ENCODE measurements at places on chromosomes 1 and 21.

DNA sequence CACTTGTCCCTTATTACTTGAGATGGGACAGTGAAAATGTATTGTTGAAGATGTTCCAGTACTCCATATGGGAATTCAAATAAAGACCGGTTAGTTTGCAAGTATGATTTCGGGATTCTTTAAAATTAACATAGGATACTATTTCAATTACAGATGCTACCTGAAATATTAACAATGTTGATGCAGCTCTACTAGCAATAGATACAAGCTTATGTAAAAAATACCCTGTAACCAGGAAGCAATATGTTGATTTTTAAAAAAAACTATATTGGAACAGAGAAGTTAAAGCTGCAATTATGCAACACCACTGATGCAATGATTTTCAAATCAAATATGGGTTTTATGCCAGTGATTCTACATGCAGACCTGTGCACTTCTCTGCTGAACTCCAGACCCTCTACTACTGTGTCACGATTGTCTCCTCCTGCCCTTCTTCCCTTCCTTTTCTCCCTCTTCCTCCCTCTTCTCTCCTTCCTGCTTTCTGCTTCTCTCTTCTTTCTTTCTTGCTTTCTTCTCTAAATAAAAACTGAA lies 179.2 kb downstream of the ATP6V1G3 start:
- DNase-seq = no peak

DNA sequence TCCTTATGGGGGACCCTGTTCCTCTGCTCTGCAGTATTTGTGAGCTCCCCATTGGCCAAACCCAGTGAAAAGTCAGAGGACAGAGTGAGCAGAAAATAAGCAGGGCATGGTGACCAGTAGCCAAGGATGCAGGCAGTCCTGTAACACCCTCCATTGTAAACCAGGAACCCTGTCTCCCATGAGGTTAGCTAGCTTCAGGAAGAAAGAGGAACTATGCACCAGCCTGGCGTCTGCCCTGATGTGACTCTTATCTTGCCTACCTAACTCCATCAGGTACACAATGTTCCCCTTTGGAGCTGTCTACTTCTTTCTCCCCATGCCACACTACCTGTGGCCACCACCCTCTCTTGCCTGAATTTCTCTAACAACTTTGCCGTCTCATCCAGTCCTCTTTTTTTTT lies 119.2 kb downstream of the LRIG2 start:
- no peak for DNase-seq

DNA sequence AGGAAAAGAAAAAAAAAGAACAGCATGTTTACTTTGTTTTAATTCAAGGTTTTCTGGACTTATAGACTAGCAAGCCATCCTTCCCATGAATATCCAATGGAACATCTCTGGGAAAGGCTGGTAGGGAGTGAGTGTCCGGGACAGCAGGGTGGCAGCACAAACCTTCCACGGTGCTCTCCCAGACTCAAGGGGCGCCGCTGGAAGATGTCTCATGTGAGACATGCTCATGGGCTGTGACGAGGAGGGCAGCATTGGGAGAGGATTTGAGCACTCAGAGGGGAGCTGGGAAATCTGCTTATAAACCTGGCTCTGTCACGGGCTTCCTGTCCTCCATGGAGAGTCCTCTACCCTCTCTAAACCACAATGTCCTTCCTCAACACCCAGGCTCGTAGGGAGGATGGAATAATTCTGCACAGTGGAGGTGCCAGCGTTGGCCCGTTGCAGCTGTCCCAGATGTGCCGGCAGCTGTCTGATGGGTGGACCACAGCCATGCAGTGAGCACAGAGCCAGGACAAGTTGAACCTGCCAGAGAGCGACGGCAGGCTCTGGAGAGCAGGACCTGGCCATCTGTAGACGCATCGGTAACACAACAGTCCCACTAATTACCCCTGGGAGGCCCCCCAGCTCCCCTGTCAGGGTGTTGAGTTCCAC lies 100.1 kb upstream of the IGSF21 start:
- no peak for DNase-seq

DNA sequence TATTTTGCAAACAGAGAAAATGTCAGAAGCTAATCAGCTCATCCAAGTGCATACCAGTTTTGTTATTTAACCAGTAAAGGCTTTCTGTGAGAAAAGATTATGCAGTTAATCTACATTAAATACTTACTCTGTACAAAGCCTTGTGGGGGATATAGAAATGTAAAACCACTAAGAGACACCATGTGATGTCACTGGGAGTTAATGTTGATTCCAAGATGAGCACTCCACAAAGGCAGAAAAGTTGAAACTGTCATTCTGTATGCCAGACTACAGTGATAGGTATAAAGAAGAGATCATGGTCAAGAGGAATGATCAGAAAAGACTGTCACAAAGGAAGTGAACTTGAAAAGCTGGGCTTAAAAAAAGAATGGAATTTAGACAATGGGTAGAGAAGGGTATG lies 100.3 kb upstream of the SGIP1 start:
- DNase-seq = no peak

GRCh38 chr1:203607533-203607873 lies 19.1 kb upstream of the ATP2B4 start:
- no peak for DNase-seq

GRCh38 chr1:24866211-24867083 lies 63.6 kb downstream of the RUNX3 start:
- DNase-seq = no peak

GRCh38 chr21:13854638-13855037 lies 245.1 kb downstream of the POTED start:
- no peak for DNase-seq

DNA sequence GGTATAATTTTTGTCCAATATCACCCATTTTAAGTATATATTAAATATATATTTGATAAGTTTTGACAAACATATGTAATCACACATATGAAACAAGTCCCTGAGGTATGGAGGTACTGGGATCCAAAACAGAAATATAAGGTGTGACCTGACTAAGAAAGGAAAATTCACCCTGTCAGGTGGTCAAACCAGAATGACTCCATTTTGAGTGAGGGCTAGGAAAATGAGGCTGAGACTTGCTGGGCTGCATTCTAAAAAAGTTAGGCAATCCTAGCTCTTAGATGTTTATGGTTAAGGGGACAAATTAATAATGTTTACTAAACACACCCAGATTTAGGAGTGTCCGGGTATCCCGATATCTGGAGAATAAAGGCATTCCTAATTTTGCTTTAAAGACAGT lies 11.6 kb upstream of the SLC19A2 start:
- DNase-seq = no peak

DNA sequence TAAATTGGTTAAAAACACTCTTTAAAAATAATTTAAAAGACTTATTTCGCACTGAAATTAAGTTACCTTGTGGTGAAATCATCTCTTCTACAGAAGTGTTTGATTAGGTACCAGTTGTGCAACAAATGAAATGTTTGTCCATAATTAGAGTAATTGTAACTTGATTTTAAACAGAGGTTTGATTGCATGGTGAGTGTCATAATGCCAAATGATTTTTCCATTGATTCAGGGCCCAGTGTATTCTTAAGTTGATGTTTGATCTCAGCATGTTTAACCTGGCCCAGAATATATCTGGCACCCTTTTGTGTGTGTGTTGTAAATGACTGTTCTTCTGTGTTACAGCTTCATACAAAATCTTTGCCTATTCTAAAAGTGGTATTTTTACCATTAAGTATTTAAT lies 28.5 kb downstream of the LRRC8B start:
- DNase-seq = no peak

GRCh38 chr1:236209713-236210112 lies 67.4 kb downstream of the GPR137B start:
- DNase-seq = no peak
